NCI-H226 (cell line): ENCODE measurements at places on chromosomes 3 and 15.

- peak; percentile 44 for DNase-seq
These were observed 328.5 kb upstream of the TLE3 start for GRCh38 chr15:70426096-70426821.

DNA sequence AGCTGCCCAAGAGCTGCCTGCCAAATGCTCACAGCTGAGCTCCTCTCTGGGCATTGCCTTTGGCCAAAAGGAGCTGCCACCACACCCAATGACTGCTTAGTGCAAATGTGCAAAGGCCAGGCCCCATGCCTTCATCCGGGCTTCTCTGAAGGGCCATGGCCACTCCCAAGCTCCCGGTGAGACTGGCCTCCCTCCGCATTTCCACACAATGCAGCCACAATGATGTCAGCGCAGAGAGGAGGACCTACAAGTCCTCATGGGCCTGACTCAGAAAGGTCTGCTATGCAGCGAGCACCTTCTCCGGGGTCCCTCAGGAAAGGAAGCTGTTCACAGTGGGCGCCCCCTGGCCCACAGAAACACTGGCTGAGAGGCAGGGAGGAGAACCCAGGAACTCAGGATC is 12.7 kb downstream of the OXTR start:
- DNase-seq = no peak

GRCh38 chr3:127226946-127227842 is 34.3 kb downstream of the PRR23E start:
- DNase-seq = no peak

GRCh38 chr3:78802562-78802930 is 965.3 kb downstream of the ROBO1 start:
- DNase-seq = no peak

DNA sequence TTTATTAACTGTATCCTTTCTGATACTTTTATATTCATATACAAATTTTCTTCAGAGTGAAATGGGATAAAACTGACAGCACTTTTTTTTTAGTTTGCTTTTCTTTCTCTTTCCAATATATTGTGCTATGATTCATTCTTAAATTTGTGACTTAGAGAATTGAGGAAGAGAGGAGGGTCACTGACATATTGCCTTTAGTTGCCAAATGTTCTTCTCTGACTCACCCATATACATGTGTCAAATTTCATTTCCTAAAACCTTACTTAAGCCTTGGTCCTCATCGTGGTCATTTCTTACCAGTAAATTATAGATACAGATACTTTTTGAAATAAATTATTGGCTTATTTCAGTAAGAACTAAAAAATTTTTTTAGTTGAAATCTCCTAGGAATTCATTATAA is 53.9 kb downstream of the CLASP2 start:
- DNase-seq = peak; percentile 11

DNA sequence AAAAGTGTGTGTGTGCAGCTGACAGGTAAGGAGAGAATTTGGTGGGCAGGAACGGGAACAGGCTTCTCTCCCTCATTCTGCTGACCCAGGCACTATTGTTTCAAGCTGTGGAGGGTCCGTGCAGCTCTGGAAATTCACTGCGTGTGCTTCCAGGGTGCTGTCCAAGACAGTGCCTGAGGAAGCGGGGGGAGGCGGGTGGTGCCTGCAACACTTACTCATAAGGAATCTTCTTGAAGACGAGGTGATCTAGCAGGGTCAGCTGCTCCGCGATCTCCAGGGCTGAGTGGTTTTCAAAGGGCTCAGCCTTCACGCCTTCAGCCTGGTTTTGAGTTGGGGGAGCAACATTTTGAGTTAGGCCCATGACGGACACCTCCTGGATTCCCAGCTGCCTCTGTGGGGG is 46.6 kb upstream of the CTSH start:
- DNase-seq = no peak

GRCh38 chr3:120838441-120839091 is 69.4 kb upstream of the STXBP5L start:
- no peak for DNase-seq
